NCI-H2029 (cell line): ENCODE measurements at places on chromosomes 5 and 9.

DNA sequence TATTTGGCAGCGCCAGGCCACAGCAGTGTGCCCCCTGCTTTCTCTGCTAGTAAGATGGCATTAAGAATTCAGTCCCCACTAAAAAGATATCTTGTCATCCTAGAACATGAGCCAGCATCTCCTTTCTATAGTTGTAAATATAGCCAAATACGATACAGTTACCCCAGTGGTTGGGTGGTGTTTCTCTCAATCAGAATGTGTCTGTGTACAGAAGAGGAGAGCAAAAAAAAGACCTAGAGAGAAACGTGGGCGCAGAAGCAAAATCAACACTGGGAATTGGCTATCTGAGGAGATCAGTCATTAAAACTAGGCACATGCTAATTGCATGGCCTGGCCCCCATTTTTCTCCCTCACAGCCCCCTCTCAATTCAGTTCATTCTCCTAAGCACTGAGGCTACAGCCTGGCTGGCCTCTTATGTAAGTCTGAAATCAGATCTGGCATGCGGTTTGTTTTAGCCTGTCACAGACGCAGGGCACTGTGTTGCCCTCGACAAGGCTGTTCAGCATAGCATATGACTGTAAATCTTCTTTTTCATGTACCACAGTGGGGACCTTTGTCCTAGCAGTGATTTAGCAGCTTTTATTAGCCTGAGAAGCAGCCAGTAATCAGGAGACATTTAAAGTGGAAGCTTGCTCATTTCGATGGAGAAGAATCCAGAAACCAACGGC, 57.8 kb downstream of the RORB start:
- no peak for DNase-seq

DNA sequence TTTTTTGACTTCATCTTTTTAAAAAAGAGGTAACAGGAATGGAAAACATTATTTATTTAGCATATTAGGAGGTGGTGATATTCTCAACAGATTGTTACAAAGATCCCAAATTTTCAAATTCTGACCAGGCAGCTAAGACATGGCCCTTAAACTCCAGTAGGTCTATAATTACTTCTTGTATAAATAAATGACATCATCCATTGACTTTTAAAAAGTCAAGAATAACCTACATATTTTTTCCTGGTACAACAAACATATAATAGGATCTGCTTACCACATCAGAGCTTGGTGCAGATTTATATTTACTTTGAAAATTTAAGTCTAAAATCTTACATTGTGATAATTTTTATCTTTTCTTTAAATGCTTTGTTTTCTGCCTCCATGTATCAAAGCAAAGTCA, 92.2 kb upstream of the TRPM3 start:
- DNase-seq: no peak

- DNase-seq: no peak
Observed at GRCh38 chr9:19564396-19565061, 155.7 kb downstream of the ACER2 start.

GRCh38 chr5:142866563-142867275, 96.5 kb downstream of the ARHGAP26 start:
- DNase-seq: peak; percentile 72

GRCh38 chr5:144267961-144268513, 97.4 kb downstream of the KCTD16 start:
- no peak for DNase-seq

GRCh38 chr5:35771300-35771699, 85.4 kb upstream of the IL7R start:
- DNase-seq: no peak

- no peak for DNase-seq
Observed at GRCh38 chr9:133041958-133042357, 11.2 kb downstream of the GTF3C5 start.

DNA sequence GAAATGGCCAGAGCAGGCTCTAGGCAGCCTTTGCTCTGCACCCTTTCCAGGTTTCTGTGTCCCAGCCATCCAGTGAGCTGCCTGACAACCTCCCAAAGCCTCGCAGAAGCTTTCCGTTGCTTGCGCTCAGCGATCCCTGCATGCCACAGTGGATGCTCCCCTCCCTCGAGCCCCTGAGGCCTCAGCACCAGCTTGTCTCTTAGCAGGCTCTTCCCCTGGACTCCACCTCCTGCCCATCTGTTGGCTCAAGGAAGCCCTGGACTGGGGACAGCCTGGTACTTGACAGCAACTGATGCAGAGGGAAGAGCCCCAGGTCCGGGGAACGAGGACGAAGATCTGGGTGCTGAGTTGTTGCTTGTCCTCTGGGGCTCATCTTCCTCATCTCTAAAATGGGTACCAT, 23.2 kb downstream of the TSPAN17 start:
- DNase-seq: no peak

DNA sequence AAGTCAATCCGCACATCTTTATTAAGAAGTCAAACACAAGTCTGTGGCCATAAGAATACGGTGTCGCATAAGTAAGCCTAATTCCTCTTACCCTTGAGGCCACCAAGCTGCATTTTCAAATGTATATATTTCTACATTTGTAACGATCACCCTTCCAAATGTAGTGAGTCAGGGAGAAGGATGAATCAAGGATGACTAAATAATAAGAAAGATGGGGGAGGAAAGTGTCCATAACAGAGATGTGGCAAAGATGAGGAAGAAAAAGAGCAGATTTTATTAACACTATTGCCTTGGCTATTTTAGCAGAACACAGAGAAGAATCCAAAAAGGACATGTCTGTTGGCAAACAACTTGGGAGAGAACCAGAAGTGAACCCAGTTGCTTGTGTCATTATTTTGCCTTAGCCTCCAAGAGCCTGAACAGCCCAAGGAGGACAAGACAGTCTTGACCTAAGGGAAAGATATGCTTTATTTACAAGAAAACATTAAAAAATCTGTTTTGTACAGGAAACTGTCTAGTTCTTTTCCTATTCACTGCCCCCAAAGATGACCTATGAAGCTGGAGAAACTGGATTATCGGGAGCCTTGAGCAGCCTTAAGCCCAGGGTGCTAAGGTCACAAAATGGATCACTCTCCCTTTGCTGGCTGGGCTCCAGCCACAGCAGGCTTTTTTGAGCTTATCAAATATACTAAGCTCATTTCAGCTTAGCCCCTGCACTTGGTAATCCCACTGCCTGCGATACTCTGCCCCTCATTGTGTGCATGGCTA, 101.5 kb downstream of the PLCXD3 start:
- DNase-seq: no peak

DNA sequence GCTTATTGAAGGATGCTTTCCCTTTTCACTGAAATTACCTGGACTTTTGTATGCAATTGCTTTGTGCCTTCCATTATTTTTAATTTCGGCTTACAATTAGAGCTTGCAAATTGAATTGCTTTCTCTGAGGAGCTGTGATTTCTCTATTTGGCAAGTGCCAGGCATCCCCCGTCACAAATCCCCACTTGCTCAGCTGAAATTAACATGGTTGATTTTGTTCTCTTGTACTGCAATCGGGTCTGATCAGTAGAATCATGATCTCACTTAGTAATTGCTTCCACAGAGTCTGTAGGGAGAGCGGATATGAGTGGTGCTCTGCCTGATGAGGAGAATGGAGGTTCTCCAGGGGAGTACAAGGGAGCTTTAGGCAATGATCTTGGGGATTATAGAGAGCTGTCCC, 495.5 kb upstream of the SGCD start:
- DNase-seq: no peak

DNA sequence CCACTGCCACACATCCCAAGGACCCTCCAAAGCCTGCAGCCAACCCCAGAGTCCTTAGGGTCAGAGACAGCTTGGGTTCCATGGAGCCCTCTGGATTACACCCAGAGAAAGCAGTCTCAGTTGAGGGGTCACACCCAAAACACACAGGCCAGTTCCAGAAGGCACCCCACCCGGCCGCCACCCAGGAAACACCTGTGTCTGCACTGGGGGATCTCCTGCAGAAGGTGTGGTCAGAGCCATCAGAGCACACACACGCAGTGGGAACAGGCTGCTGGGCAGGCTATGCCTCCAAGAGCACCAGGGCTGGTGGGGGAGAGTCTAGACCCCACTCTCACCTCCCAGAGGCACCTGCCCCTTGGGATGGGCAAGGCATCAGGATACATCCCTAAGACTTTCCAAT, 27.3 kb downstream of the NIPAL4 start:
- DNase-seq: no peak

DNA sequence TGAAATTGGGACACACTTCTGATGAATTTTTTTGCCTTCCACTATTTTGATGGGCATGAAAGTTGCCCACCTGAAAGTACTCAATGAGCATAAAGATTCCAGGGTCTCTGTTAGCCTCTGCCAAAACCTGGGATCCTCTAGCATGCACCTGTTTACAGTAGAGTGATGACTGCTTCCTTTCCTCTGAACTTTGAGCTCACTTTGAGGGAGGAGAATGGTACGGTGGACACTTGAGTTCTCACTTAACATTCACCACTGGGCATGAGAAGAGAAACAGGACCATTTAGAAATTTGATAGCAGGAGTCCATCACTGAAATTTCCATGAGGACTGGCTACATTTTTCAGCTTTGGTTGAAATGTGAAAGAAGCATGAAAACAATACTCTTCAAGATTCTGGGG, 374.8 kb downstream of the KDM4C start:
- no peak for DNase-seq

DNA sequence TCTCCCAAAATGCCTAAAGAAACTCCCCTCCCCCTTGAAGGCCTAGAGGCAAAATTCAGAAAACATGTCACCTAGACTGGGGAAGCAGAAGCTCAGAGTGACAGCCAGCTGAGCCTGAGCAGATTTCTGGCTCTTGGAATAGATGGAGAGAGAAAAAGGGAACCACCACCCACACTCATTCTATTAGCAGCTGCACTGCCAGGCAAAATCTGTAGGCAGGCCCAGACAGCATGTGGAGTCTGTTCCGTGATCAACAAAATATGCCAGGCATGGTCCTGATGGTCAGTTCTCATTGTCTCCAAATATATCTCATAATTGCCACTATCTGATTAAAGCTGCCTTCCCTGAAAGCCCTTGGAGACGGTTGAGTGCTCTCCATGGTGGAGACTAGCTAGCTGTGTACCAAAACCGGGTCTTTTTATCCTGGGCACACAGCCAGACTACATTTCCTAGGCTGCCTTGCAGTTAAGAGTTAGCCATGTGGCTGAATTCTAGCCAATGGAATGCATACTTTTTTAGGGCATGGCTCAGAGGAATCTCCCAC, 131.7 kb upstream of the GPR151 start:
- DNase-seq: peak; percentile 80

DNA sequence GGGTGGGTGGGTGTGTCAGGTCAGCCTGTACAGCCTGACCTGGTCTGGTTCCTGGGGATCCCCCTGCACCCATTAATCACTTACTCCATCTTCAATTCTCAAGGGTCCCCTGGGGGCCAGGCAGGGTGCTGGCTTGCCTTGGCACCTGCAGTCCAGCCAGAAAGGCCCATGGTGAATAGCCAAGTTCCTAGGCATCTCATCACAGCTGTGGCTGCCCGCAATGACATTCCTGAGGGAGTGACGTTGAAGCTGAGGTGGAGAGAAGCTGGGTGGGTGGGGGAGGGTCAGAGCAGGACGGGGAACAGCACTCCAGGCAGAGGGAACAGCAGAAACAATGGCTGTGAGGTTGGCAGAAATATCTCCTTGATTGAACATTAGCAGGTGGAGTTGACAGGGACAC, 10.6 kb downstream of the HMCN2 start:
- no peak for DNase-seq

DNA sequence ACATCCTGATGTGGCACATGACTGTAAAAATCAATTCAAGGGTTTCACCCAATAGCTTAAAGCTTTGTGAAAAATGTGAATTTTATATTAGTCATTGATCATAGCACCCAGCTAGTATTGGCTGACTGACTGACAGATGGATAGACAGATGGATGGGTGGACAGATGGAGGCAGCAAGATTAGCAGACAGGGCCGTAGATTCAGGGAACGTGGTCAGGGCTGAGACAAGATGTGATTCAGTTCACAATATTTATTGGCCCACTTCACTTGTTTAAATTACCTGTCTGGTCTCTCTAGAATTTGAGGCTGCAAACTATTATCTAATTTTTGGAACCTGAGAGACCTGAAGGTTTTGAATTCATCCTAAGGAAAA, 12.0 kb upstream of the PCSK5 start:
- DNase-seq: no peak

GRCh38 chr5:73233461-73234203, 60.6 kb downstream of the TMEM174 start:
- DNase-seq: no peak

GRCh38 chr5:58925627-58926540, 343.0 kb downstream of the RAB3C start:
- no peak for DNase-seq

DNA sequence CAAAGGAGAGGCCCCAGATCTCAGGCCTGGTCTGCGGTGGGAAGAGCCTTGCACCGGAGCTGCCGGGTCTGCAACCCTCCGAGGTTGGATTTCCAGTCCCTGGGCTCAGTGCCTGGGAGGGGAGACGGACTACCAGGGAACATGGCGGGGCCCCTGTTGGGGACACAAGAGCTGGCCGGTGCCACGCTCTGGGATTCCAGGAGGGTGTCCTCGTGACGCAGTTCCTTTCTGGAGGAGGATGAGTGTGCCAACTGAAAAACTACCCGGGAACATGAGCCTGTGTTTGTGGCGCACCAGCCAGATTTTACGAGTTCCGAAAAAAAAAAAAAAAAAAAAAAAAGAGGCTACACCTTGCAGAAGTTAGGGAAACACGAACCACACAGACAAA, 9.0 kb downstream of the NRARP start:
- DNase-seq: no peak

- DNase-seq: no peak
Observed at GRCh38 chr5:167664222-167664804, 627.1 kb upstream of the WWC1 start.

DNA sequence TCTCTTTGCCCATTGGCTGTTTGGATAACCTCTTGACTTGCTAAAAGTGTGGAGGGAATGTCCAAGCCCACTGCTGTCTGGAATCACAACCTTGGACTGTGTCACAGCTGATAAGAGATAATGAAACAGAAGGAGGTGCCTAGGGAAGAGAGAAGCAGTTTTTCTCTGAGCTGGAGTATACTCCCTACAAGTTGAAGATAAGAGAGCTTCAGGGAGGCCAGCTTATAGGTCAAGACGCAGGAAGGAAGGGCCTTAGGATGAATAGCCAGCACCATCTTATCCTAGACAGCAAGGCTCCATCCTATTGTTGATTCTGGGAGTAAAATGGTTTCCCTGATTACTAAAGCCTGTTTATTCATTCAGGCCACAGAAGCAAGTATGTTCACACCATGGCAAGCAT, 244.7 kb downstream of the NPR3 start:
- DNase-seq: no peak

DNA sequence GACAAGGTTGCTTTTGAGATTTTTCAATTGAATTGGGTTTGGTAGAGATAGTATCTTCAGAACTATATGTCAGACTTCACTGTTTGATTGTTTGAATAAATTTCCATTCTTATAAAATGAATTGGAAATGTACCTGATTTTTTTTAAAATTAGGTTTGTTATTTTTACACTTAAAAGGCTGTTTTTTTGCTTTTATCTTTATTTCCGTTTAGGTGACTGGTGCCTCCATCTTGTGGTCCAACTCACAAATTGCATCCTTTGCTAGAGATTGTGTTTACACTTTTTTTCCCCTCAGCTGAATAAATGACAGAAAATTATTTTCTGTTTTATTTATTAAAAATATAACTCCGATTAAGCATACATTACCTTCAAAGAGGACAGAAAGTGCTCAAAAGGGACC, 15.6 kb downstream of the NDUFAF2 start:
- no peak for DNase-seq
